ENCODE measurements at places on chromosomes 16 and 17. TPM values are rescaled to one million over a fixed set of nuclear protein-coding genes. Genes with fewer than 3 reads are reported as not detected.

The WNT9B gene
- not detected for total RNA-seq

The FAM20A gene
- total RNA-seq, result 81.9 TPM

DNA sequence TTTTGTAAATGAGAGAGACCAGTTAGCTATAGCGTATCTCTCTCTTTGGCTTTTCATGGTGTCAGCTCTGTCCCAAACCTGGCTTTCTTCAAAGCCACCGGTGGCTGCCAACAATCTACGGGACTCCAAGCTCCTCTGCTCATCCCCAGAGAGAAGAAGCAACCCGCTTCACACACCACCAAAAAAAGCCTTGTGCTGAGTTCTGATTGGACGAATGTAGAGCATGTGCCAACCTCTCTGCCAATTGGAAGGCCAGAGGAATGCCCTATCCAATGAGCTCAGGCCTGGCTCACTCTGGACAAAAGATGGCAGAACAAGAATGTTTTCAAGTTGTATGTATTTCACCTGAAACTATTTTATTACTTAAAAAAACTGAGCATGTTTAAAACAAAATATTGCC is 202.4 kb downstream of the C16orf95 start:
- no peaks in the 10 kb centered on the region for H3K4me1 ChIP-seq
- H3K36me3 ChIP-seq, result no peaks in the 10 kb centered on the region
- H3K27ac ChIP-seq, result no peak overlapping the region
- DNase-seq, result no peak

DNA sequence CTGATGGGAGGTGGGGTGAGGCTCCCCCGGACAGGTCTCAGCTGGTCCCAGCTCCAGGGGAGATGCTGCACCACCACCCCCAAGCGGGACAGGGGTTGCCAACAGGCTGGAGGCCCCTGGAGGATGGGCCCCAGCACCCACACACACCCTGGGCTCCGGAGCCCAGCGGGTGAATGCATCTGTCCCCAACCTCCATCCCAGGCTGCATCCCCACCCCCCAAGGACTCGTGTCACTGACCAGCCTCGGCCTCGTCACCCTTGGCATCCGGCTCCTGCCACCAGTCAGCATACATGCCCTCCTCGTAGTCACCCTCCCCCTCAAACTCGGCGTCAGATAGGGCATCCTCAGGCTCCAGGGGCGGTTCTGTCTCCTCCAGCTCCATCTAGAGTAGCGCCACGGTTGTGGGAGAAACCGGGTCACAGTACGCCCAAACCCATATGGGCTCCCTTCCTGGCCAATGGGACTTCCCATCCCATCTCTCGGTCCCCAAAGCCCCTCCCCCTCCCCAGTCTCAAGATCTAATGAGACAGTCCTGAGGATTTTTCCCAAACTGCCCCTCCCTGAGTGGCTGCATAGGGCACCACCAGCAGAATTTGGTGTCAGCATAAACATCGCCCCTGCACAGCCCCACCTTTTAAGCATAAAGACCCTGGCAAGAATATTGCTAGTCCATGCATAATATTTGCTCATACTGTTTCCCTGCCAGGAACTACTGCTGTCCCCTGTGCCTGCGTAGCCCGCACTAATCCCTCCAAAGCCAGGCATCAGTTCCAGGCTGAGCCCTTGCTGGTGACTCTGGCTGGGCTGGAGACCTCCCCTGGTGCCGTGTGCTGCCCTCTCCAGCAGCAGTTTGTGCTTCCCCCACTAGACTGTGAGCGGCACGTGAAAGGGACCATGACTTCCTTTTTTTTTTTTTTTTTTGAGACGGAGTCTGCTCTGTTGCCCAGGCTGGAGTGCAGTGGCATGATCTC is 8.4 kb downstream of the P3H4 start:
- H3K27me3 ChIP-seq, result no peaks in the 10 kb centered on the region
- no peaks in the 10 kb centered on the region for H3K36me3 ChIP-seq
- no peak for DNase-seq
- H3K27ac ChIP-seq, result no peak overlapping the region
- H3K4me1 ChIP-seq, result peaks cover 5% of the 10 kb centered on the region

DNA sequence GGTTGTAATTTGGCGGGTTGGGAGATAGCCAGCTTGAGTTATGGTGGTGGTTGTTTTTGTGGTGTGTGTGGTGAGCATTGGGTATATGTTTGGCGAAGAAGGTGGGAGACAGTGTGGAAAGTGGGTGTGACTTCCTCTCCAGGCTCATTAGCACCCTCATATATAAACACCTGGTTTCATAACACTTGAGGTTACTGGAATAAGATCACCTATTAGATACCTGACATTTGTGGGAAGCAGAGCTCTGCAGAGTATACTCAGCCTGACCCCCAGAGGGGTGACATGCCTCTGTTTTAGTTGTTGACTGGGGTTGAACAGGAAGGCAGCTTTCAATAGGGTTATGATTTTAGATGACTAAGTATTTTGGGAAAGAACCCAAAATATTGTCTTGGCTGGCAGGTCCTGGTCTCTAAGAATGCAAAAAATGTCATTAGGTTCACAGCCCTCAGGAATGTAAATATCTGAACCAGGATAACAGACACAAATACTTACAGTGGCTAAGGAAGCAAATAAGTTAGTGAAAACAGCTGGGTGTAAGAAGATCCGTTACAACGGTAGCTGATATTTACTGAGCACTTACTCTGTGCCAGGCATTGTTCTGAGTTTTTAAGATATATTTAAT is 18.3 kb upstream of the EFCAB13 start:
- no peaks in the 10 kb centered on the region for H3K36me3 ChIP-seq
- no peak for DNase-seq
- no peaks in the 10 kb centered on the region for H3K4me1 ChIP-seq
- H3K27ac ChIP-seq, result no peak overlapping the region
- H3K4me3 ChIP-seq, result no peak overlapping the region

GRCh38 chr17:29495011-29495410 is 71.8 kb downstream of the ABHD15 start:
- H3K4me3 ChIP-seq, result no peak overlapping the region
- no peaks in the 10 kb centered on the region for H3K4me1 ChIP-seq
- H3K36me3 ChIP-seq, result peaks cover 2% of the 10 kb centered on the region
- no peak overlapping the region for H3K27ac ChIP-seq
- no peak for DNase-seq

DNA sequence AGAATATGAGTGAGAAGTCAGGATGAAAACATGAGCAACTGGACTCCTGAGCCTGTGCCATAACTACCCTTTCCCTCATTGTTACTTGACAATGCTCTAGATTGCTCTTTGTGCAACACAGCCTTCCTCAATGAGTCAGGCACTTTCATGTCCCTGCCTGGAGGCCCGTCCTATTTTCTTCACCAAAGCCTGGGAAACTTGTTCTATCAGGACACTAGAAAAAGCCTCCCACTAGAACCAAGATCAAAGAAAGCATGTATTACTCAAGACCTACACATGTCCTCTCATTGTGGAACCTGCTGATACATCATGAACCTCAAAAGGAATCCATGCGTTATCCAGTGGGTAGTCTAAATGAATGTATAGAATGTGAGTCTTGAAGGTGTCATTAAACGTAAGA is 624.5 kb downstream of the TOX3 start:
- no peaks in the 10 kb centered on the region for H3K27me3 ChIP-seq
- DNase-seq, result no peak
- no peak overlapping the region for H3K27ac ChIP-seq
- no peak overlapping the region for H3K4me3 ChIP-seq
- no peaks in the 10 kb centered on the region for H3K4me1 ChIP-seq

DNA sequence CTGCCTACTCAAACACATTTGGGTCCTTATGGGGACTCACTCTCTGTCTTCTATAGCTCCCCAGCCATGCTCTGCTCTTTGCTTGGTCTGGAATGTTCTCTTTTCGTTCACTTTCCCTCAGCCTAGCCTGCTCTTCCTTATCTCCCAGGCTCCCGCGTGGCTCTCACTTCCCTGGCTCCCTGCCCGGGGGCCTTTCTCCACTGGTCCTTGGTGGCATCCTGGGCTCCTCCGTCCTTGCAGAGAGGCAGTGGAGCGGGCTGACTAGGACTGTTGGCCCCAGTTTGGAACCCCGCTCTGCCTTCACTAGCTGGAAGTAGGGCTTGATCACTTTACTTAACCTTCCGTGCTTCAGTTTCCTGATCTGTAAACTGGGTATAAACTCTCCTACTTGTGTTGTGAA is 31.2 kb downstream of the SHISA6 start:
- no peaks in the 10 kb centered on the region for H3K27me3 ChIP-seq
- no peak overlapping the region for H3K27ac ChIP-seq
- H3K4me3 ChIP-seq, result no peak overlapping the region
- no peak for DNase-seq
- H3K4me1 ChIP-seq, result no peaks in the 10 kb centered on the region

DNA sequence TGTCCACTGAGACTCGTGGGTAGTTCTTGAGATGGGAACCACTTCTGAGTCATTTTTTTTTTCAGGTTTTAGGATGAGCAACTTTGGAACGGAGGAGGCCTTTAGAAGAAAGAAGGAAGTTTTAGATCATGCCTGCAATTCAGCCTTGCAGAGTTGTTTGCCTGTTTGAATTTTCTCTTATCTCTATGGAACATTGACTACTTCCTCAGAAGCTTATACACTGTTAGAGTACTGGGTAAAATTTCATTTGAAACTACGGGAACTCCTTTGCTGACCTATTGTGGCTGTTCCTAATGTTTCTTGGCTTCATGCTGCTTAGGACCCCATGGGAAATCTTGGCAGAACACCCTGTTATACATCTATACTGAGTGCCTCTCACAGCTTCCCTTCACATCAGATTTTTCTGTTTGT is 70.8 kb downstream of the MAP2K6 start:
- H3K4me1 ChIP-seq, result peaks cover 9% of the 10 kb centered on the region
- DNase-seq, result no peak

DNA sequence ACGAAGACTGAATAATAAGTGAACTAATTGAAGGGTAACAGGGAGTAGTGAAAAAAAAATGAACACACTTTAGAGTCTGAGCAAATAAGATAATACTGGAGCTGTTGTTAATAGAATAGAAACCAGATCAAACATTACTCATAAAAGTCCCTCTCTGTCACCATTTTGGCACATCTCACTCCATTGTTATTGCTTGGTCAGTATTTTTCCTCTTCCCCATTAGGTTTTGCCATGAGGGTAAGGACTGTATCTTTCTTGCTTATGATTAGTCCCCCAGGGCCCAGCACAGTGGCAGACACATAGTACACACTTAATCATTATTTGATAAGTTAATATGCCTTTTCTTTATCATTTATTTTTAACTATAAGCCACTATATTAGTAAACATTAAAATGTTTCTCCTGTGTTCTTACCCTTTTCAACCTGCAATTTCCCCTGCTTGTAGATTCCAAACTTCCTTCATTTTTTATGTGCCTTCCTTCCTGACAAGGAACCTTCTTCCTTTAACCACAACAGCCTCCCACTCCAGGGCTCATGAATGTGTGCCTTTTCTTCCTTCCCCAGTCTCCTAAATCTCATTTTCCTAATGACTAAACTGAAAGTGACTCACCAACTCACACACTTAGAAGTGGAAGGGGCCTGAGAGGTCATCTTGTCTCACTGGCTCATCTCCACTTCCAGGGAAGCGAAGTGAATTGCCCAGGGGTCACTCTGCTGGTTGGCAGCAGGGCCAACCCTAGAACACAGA is 88.2 kb upstream of the HAS3 start:
- DNase-seq, result no peak
- H3K4me3 ChIP-seq, result no peak overlapping the region
- no peaks in the 10 kb centered on the region for H3K36me3 ChIP-seq

Data from right lobe of liver (tissue), 6 donors.